ENCODE measurements at places on chromosomes 5 and 9.

GRCh38 chr5:135221187-135221473, 177.9 kb downstream of the MACROH2A1 start:
- no peak for DNase-seq

- DNase-seq = no peak
These were observed 44.5 kb downstream of the PRDM6 start for GRCh38 chr5:123133438-123134100.

GRCh38 chr5:50763351-50763750, 96.9 kb downstream of the PARP8 start:
- DNase-seq = no peak

DNA sequence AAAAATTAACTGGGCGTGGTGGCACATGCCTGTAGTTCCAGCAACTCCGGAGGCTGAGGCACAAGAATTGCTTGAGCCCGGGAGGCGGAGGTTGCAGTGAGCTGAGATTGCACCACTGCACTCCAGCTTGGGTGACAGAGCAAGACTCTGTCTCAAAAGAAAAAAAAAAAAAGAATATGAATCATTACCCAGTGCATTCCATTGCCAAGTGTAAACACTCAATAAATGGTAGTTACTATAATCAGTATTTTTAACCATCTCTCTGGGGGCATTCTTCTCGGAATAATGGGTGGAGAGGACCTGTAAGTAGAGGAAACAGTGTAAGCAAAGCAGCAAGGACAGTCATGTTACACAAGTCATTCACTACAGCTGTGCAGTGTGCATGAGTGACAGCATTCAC, 13.8 kb upstream of the RANBP17 start:
- DNase-seq = no peak

DNA sequence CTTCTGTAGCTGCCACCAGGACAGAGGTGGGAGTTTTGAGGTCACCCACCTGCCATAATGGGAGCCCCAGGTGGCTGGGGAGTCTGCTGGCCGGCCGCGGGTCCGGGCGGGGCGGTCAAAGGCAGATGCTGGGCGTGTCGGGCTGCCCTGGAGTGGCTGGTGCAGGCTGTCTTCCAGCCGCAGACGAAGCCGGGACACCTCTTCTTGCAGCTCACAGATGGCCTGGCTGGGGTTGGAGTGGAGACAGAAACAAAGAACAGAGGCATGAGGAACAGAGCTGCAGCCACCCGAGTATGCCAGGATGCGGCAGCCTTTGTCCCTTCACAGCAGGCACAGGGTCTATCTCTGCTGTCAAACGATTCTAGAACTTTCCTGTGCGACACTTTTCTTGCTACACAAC, 18.0 kb downstream of the ORM2 start:
- DNase-seq = no peak

GRCh38 chr9:111094958-111095357, 56.7 kb upstream of the LPAR1 start:
- DNase-seq = no peak

DNA sequence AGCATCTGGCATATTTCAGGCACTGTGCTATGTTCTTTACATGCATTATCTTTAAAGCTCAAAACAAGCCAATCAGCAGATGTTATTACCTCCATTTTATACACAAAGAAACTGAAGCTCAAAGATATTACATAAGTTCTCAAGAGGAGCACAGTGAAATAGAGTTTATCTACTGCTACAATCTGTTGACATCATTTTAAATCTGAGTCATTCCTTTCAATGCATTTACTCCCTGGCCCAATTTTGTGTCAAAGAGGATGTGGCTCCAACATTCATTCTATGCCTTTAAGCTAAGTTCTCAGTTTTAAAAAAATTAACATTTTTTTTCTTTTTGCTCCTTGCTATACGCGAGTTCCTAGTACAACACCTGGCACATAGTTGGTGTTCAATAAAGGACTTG, 486.3 kb upstream of the ZNF462 start:
- DNase-seq = no peak

DNA sequence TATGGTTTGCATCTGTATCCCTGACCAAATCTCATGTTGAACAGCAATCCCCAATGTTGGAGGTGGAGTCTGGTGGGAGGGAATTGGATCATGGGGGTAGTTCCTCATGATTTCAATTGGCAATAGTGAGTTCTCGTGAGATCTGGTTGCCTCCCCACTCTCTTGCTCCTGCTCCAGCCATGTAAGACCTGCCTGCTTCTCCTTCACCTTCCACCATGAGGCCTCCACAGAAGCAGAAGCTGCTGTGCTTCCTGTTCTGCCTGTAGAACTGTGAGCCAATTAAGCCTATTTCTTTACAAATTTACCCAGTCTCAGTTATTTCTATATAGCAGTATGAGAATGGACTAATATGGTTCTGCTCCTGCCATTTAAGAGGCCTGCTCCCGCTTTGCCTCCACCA, 32.9 kb downstream of the SCAI start:
- DNase-seq = no peak

GRCh38 chr9:133956520-133957076, 35.5 kb downstream of the VAV2 start:
- no peak for DNase-seq

DNA sequence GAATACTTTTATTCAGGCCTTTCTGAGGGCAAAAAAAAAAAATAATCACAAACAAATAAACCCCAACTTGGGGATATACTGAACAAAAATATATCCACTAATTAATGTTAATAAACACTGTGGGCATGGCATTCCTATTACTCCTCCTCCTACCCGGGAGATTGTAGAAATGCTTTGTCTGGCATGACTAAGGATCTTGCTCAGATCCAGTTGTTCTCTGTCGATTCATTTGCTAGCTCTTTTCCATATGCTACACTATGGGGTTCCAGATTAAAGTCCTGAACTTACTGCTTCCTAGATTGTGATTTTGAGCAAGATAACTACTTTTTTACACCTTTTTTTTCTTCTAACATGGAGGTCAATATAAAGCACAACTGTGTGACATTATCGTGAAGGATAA, 102.2 kb upstream of the PRR16 start:
- no peak for DNase-seq

DNA sequence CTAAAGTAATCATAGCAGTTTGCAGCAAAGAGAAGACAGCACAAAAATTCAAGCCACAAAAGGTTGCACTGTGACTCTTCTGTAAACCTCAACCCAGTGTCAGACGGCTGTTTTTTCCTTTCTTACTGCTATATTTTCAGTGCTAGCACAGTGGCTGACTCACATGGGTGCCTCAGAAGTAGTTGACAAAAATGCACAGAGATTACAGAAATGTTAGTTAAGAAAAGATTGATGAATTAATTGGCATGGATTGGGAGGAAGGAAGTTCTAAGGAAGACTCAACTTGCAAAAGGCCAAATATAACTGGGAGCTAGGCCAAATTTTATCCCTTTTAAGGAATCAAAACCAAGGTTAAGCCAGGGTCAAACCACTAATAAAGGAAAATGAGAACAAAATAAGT, 43.7 kb upstream of the ITGA1 start:
- no peak for DNase-seq

- no peak for DNase-seq
These were observed 454.6 kb upstream of the TUSC1 start for GRCh38 chr9:26132746-26133312.

DNA sequence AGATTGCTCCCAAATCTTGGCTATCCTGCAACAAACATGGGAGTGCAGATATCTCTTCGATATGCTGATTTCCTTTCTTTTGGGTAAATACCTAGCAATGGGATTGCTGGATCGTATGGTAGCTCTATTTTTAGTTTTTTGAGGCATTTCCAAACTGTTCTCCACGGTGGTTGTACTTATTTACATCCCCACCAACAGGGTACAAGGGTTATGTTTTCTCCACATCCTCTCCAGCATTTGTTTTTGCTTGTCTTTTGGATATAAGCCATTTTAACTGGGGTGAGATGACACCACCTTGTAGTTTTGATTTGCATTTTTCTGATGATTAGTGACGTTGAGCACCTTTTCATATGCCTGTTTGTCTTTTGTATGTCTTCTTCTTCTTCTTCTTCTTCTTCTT, 20.3 kb downstream of the CTSL start:
- DNase-seq = no peak

DNA sequence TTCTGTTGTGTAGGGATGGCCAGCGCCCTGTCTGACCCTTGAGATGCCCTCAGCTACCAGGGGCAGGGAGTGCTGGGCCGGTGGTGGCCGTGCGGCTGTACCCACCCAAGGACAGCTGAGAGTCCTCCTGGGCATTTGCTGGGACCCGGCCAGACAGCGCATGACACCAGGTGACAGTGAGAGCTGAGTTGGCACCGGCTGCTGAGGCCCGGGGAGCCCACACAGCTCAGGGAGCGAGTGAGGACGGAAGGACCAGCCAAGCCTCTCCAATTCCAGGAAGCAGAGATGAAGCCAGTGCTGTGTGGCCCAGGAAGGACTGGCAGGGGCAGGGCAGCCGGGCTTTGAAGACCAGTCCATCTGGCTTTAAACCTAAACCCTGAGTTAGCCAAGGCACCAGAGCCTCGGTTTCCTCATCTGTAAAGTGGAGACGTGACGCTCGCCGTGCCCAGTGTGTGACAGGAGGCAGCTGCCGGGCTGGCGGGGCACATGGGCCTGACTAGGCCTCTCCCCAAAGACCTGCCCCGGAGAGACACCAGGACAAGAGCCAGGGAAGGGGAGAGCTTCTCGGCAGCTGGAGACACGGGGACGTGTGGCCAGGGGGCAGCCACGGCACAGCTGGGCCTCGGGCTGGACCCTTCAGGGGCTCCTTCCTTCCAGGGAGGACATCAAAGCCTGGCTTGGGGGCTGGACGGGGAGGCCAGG, 3.0 kb upstream of the AGPAT2 start:
- DNase-seq = no peak

DNA sequence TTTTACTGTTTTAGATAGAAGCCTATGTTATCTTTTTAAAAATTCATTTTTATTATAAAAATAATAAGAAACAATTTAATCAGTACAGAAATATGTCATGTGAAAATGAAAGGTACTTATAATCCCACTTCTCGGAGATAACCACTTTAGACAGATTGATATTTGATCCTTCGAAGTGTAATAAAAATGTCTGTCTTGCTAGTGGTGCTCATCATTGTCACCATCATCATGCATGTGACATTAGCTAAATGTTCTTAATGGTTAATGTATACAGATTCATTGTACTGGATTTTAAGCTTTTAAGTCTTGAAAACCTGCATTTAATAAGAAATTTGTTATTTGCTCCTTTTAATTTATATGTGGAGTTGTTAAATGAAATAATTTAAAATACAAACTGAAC, 30.1 kb upstream of the FAM120AOS start:
- DNase-seq = no peak

- no peak for DNase-seq
These were observed 65.0 kb downstream of the ST8SIA4 start for GRCh38 chr5:100838048-100838473.

- no peak for DNase-seq
These were observed 283.3 kb downstream of the PJA2 start for GRCh38 chr5:109126481-109126880.

DNA sequence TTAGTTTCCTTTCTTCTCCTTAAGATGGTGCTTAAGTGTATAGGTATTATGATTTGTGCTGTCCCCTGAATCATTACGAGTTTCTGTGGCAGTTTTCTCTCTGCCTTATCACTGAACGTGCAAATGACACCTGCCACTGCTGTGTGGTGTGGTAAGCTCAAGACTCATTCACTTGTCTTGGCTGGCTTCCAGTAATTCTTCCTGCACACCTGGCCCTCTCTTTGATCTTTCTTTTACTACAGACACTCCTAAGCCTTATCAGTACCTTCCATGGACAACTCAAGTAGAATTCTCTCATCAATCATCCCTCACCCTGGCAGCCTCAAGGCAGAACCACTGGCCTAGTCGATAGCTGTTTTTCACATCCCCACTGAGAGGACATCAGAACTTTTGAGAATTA, 82.6 kb upstream of the ADAMTS19 start:
- DNase-seq = no peak

DNA sequence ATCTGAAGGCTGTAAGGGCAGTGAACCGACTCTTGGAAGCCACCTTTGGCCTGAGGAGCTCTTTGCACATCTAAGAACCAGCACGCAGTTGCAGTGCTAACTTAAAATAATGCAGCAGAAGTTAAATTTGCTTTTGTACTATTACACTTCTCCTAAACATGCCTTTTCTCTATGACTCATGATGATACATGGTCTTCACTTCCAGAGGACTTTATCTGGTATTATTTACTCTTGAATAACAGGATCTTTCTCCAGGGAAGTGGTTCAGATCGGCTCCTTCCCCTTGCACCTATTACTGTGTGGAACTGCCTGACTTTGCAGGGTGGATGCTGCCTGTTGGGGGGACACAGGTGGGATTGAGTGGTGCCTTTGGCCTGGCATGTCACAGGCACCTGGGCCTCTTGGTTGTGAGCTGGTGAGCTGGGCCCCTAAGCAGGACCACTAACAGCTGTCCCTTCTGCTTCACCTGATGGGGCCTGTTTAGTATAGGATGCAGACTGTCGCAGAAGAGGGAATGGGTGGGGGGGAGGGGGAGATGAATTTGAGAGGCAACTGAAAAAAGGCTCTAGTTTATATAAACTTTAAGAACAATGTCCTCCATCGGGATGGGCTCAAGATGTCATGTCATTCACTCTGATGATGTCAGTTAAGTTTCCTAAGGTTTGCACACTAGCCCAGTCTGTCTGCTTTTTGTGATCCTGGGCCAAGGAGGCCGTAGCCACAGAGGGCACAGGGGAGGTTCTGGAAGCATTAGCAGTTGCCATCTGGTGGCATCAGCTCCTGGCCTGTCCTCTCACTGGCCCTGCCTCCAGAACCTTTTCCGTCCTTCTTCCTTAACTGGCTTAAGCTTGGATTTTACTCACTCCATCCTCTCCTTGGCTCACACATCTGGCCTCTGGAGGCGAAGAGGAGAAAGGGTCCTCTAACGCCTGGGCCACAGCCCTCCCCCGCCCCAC, 33.9 kb upstream of the GABBR2 start:
- no peak for DNase-seq

DNA sequence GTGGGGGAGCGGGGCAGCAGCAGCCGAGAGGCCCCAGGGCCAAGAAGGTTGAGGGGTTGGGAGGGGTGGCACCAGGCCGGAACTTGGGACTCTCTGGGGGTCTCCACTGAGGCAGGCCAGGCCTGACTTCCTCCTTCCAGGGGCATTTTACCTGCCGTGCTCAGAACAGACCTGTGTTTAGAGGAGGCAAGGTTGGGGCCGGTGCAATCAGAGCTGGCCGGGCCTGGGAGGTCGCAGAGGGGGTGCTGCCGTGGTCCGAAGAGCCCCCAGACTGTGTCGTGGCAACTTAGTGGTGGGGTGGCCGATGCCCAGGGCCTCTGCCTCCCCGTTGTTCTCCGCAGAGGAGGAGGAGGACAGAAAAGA, 21.8 kb downstream of the GLT6D1 start:
- no peak for DNase-seq

DNA sequence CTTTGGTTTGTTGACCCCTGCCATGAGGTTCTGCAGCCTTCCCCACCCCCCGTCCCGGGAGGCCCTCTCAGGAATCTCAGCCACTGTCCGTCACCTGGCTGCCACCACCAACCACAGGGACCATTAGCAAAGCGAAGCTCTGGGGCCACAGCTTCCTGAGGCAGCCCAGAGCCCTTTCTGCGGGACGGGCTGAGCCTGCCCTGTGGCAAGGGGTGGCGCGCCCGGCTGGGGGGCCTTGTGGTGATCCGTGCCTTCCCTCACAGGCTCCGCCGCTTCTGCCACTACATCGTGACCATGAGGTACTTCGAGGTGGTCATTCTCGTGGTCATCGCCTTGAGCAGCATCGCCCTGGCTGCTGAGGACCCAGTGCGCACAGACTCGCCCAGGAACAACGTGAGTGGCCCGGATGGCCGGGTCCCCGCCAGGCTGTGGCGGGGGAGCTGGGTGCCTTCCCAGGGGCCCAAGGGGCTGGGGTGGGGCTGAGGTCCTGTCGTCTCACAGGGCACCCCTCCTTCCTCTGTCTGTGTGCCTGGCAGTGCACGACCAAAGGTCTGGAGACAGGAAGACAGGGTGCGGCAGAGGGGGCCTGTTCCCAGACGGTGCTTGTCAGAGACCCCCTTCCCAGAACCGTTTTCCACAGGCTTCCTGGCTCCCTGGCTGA, 169.2 kb downstream of the CACNA1B start:
- no peak for DNase-seq
